ENCODE measurements at places on chromosomes 4 and X.

- no peak for DNase-seq
Measured at GRCh38 chr4:177077095-177077971, 232.3 kb upstream of the NEIL3 start.

GRCh38 chrX:2388669-2389068 is 112.1 kb downstream of the DHRSX start:
- DNase-seq, result no peak

- no peak for DNase-seq
Measured at GRCh38 chrX:110346681-110347080, 12.0 kb upstream of the RTL9 start.

GRCh38 chrX:46686003-46686645 is 72.8 kb downstream of the SLC9A7 start:
- no peak for DNase-seq

- DNase-seq, result peak; percentile 55
Measured at GRCh38 chr4:81913427-81913879, 441.7 kb upstream of the RASGEF1B start.

- DNase-seq, result no peak
Measured at GRCh38 chr4:38109370-38109769, 149.2 kb downstream of the PTTG2 start.

DNA sequence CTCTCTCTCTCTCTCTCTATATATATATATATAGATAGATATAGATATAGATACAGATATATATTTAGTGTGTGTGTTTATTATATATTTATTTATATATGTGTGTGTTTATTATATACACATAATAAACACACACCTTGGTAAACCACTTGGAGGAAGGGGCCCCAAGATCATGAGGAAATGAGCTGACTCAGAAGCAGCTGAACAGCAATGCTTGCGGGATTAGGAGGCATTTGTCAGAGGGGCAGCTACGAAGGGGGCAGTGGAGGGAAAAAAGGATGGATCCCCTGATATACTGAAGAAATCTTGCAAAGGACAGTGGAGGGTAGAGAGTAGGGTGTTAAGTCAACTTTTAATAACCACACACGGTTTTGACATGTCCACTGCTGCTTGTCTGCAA is 120.0 kb upstream of the SORBS2 start:
- DNase-seq, result no peak

GRCh38 chr4:141246683-141247429 is 26.2 kb downstream of the ZNF330 start:
- no peak for DNase-seq

DNA sequence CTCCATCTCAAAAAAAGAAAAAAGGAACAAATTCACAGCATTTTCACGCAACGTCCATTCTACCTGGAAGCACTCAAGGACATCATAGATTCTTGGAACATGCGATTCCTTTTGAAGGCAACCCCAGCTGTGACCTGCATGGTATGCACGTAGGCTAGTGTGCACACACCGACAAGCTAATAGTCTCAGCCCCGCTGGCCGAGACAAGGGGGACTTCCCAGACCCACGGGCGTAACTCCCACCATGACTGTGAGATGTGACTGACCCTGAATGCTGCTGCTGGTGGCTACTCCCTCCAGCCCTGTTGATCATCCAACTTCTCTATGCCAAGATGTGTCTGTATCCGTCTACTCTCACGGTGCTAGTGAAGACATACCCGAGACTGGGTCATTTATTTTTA is 78.3 kb downstream of the CRLF2 start:
- DNase-seq, result no peak

- DNase-seq, result no peak
Measured at GRCh38 chr4:181319629-181320028, 923.6 kb upstream of the TENM3 start.

DNA sequence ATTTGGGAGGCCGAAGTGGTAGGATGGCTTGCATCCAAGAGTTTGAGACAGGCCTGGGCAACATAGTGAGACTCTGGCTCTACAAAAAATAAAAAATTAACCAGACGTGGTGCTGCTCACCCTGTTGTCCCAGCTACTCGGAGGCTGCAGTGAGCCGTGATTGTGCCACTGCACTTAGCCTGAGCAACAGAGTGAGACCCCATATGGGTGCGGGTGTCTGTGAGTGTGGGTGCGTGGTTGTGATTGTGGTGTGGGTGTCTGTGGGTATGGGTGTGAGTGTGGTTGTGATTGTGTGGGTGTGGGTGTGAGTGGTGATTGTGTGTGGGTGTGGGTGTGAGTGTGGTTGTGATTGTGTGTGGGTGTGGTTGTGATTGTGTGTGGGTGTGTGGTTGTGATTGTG is 114.6 kb downstream of the UBE2K start:
- DNase-seq, result peak; percentile 29

DNA sequence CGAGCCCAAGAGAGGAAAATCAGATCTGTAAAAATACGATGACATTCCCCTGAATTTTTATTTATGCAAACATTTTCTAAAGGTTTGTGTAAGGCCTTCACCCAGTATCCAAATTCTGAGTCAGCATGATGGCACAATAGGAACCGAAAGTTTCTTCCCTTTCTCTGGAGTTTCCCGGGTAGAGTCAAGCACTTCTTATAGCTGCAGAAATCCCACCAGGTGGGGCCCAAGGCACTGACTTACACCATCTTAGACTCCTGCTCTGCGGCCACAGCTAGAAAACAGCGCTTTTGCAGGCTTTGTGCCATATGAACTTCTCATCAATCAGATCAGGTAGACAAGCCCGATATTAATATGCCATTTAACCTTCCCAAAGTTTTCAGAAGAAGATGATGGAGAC is 13.4 kb downstream of the LEF1 start:
- no peak for DNase-seq

DNA sequence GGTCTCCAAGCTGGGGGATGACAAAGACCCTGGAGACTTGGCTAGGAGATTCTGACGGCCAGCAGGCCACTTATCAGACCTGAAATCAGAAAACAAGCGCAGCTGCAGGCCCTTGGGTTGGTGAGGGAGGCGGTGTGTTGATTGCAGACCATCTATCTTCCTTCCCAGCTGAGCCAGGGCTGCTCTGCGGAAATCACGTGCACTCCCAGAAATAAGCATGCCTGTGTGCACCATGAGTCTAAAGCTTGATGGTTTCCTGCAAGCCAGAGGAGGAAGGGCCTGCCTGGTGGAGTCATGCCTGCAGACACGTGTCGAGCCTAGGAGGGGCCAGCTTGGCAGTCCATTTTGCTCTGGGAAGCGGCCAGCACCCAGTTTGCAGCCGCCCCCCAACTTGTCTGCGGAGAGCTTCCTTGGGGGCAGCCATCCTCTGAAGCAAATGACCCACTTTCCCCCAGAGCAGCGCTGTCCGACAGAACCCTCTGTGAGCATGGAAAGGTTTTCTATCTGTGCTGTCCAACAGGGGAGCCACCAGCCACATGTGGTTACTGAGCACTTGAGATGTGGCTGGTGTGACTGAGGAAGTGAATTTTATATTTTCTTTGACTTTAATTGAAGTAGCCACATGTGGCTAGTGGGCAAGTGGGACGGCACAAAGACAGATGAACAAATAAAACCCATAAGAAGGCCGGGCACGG is 175.7 kb upstream of the BCOR start:
- no peak for DNase-seq

DNA sequence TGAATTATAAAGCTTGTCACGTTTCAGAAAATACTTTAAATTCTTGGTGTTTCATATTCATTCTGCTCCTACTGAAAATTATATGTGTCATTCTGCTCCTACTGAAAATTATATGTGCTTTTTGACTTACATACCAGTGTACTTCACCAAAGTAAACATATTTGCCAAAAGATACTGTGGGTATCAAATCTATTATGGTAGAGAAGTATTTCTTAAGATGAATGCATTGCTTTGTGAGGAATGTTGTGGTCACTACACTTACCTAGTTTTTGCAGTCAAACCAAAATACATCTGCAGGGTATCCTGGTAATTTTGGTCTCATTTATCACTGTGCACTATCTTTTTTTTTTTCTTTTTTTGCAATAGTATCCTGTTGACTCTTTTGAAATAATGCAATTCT is 287.7 kb upstream of the MAD2L1 start:
- no peak for DNase-seq

DNA sequence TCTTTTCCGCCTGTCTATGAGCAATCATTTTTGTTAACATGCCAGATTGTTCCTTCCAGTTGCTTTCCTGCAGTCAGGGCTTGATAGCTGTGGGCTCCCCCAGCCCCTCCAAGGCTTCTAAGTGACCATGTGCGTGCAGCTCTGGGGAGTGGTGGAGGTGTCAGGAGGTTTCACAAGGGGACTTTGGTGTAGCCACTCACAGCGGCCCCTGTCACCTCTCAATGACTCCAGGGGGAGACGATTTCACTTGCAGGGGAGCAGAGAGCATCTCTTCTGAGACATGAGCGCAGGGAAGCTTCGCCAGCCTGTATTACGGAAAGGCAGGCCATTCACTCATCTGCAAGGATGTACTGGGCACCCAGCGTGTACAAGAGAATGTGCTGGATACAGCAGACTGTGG is 3.1 kb upstream of the GPR78 start:
- no peak for DNase-seq

DNA sequence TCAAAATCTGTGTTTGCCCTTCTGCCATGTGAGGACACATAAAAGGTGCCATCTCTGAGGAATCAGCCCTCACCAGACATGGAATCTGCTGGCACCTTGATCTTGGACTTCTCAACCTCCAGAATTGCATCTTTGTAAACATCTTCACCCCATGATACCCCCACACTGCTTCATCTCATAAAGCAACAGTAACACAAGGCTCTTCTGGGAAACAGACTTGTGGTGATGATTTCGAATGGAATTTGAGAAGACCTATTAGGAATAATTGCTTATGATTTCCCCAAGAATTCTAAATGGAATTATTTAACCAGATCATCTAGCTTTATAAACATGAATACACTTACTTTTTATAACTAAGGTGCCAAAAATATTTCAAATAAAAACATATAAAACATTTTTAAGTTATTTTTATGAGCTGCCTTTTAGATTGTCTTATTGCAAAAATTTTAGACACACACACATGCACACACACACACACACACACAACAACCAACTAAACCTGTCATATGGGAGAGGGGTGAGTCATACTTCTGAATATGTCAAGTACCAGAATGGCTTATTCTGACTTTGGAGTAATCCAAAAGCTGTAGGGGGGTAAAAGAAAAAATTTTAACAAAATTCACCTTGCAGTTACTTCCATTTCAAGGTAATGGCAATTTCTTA is 82.0 kb downstream of the USP46 start:
- DNase-seq, result no peak

DNA sequence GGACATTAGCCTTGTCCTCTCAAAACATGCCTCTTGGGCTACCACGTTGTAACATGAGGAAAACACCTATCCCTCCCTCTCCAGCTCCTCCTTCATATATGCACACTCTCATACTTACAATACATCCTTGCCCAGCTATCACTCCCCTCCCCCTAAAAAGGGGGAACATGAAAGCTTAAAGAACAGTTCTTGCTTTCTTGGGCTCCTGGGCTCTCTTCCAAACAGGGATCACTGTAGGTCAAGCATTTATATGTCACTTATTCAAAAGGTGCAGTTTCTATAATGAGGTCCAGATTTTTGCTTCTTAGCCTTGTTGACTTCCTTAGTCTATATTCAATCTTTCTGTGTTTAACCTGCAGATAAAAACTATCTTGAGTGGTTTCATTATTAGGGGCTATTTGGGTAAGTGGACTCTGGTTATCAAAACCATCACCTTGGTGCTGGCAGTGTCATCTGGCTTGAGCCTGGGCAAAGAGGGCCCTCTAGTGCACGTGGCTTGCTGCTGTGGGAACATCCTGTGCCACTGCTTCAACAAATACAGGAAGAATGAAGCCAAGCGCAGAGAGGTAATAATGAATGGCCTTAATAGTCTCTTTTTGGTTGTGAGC is 119.4 kb downstream of the AKAP4 start:
- no peak for DNase-seq

DNA sequence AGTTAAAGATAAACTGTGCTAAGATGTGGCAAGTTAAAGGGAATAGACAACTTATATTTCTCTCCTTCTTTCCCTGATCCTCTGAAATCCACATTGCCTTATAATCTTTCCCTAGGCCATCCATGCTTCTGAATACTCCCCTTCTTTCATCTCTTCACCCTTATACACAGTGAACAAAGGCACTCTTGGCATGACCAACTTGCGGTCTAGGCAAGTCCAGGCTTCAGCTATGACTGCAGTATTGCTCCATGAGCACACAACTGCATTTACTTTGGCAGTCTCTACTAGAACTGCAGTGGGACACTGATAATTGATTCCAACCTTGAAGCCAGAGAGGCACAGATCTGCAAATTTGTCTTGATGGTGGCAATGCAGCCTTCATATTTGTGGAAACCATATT is 24.2 kb upstream of the UBA6 start:
- no peak for DNase-seq

- DNase-seq, result no peak
Measured at GRCh38 chrX:114165537-114165936, 418.3 kb upstream of the HTR2C start.

GRCh38 chr4:59195839-59196238 is 2004.3 kb upstream of the ADGRL3 start:
- no peak for DNase-seq

DNA sequence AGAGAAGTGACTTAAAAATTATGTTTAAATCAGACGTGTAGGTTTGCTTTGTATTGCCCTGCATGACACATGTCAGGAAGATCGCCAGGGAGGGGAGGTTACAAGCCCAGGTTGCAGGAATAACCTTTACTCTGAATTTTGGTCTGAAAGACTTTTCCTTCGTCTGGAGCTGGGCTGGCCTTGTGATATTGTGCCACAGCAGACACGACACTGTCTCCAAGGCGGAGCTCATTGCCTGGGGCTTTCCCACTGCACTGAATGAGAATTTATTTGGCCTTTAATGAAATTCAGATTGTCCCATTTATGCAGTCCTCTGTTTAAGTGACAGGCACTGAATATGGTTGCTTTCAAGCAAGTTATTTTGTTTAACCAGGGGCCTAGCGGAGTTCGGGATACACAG is 45.1 kb downstream of the RHOH start:
- DNase-seq, result peak; percentile 36

DNA sequence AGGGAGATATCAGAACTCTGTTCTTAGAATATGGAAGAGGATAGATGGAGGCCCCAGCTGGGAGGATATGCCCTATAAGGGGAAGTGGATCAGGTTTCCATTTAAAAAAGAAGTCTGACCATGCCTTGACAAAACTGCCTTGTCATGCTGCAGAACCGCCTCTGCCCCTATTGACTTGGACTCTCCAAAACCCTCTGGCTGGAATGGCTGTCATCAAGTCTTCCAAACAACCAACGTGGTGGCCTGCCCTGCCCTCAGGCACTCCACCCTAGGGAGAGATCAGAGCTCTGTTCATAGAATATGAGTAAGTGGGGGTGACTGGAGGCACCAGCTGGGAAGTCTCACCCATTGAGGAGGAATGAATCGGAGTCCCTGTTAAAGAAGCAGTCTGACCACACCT is 114.9 kb downstream of the VSIG4 start:
- DNase-seq, result no peak

DNA sequence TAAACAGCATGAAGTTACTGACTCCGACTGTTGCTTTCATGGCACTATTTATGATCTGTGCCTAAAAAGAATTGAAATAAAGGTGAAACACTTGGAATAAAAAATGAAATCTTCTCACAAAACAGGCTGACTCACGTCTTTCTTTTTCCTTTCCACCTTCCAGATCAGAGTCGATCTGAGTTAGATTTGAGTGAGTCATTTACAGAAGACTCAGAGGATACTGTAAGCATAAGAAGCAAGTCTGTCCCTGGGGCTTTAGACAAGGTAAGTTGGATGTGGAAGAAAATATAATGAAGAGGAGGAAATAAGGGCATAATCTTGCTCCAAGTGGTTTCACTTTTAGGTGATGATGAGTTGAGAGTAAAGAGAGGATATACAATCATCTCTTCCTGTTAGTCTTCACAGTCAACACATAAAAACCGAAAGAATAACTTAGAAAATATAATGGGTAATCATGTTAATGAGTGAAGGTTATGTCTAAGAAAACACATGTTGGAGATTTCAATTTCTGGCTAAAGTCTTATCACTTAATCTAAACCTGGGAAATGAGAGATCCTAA is 89.7 kb downstream of the SYTL5 start:
- no peak for DNase-seq
